ENCODE measurements at places on chromosomes 16 and 17.

DNA sequence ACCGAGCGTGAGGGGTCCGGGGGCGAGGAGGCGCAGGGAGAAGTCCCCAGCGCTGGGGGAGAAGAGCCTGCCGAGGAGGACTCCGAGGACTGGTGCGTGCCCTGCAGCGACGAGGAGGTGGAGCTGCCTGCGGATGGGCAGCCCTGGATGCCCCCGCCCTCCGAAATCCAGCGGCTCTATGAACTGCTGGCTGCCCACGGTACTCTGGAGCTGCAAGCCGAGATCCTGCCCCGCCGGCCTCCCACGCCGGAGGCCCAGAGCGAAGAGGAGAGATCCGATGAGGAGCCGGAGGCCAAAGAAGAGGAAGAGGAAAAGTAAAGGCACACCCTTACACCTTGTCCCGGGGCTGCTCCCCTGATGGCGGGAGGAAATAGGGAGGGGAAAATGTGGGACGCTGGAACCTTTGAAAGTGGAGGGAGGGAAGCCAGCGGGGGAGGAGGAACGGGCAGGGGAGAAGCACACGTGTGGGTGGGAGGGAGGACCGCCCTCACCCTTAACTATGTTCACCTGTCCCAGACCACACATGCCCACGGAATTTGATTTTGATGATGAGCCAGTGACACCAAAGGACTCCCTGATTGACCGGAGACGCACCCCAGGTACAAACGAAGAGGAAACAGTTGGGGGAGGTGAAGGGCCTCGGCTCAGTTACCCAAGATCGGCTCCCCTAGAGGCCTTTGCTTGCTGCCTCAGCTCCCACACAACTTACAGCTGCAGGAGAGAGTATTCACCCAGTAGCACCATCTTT lies 916 bp downstream of the PAGR1 start:
- DNase-seq, result peak; percentile 70

- no peak for DNase-seq
Measured at GRCh38 chr16:19771040-19771439, 53.0 kb downstream of the IQCK start.

DNA sequence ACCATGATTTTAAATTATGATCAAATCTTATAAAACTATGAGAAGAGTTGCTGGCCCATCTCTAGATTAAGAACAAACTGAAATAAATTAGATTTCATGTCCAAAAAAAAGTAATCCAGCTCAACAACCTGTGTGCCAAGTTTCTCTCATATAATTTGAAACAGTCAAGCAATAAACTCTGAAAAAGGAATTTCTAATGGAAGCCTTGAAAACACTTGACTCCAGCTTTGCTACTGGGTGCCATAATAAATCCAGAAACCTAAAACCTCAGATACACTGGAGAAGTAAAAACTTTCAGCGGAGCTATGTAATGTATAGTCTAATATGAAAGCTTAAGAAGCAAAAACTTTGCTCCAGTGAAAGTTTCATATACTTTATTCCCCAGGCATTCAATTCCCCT lies 25.5 kb downstream of the RPGRIP1L start:
- DNase-seq, result no peak

DNA sequence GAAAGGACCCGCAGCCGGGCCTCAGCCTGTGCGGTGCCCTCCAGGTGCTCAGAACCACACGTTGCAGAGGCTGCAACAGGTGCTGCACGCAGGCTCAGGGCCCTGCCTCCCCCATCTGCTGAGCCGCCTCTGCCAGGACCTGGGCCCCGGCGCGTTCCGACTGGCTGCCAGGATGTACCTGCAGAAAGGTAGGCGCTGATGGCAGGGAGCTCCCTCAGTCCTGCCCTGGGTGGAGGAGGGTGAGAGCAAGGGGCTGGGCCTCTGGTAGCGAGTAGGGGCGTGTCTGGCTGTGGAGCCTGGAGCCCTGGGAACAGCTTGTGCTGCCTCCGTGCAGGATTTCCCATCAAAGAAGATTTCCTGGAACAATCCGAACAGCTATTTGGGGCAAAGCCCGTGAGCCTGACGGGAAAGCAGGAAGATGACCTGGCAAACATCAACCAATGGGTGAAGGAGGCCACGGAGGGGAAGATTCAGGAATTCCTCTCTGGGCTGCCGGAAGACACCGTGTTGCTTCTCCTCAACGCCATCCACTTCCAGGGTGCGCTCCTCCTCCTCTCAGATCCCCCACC lies 4.4 kb downstream of the SERPINF2 start:
- DNase-seq, result no peak

- peak; percentile 83 for DNase-seq
Measured at GRCh38 chr17:57605675-57606105, 139.4 kb downstream of the CCDC182 start.
